ENCODE measurements at places on chromosomes 6 and 20. TPM values are rescaled to one million over a fixed set of nuclear protein-coding genes. Genes with fewer than 3 reads are reported as not detected.

DNA sequence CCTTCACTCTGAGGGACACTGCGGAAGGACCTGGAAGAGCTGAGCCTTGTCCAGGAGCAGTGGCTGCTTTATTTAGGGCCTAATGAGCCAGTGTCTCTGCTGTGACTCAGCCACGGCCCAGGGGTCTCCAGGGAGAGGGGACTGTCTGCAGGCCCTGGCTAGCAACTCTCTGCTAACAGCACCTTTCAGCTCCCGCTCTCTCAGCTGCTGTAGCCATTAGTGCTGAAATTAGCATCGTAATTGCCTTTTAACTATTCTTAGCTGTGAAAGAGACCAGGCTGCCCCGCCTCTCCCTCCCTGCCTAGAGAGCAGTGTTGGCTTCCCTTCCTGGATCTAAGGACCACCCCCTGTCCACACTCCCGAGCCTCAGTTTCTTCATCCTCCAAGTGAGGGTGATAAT lies 53.1 kb upstream of the SLC32A1 start:
- DNase-seq = no peak

DNA sequence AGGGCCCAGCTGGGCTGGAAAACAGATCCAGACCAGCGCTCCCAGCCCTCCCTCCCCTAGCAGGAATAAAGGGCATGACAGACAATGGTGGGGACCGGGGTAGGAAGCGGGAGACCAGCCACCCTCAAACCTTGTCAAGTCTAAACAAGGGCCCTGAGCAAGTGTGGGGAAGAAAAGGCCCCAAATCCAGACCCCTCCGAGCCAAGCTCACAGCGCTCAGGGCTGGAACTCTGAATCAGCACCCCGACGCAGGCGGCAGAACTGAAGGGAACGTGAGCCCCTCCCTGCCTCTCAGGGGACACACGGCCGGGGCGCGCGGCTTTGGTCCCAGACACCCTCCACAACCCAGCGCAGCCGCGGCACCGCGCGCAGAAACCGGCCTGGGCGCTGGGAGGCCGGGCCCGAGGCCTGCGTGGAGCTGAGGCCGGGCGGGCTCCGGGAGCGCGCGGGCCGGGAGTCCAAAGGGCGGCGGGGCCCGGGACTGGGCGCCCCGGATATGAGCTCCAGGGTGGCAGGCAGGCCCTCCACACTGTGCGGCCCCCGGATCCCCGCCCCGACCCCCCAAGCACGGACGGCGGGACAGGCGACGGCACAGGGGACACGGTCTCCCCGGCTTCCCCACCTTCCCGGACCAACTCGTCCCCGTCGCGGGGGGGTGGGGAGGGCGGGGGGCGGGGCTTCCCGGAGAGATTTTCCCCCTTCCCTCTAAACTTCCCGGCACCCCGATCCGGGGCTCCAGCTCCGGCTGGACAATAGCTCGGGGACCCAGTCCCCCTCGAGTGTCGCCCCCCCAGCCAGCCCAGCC lies 641 bp downstream of the TEAD3 start:
- DNase-seq = no peak

- DNase-seq = no peak
These were observed 107.3 kb upstream of the SNX9 start for GRCh38 chr6:157715728-157716164.

DNA sequence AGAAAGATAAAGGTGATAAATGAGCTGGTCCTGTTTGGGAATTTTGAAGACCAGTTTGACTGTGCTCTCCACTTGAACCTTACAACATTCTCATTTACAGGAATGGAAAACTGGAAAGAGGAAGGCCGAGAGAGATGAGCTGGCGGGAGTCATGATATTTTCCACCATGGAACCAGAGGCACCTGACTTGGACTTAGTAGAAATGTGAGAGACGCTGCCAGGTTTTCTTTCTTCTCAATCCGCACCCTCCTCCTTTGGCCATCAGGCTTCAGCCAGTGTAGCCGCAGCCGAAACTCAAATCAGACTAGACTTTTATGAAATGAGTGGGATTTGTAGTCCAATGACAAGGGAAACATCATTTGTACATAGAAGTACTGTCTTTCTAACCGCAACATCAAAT lies 54.7 kb upstream of the SYNJ2 start:
- no peak for DNase-seq

The CDYL gene
- total RNA-seq = 38.8 TPM

GRCh38 chr6:32627831-32628230 lies 9.4 kb upstream of the HLA-DQA1 start:
- DNase-seq = no peak

DNA sequence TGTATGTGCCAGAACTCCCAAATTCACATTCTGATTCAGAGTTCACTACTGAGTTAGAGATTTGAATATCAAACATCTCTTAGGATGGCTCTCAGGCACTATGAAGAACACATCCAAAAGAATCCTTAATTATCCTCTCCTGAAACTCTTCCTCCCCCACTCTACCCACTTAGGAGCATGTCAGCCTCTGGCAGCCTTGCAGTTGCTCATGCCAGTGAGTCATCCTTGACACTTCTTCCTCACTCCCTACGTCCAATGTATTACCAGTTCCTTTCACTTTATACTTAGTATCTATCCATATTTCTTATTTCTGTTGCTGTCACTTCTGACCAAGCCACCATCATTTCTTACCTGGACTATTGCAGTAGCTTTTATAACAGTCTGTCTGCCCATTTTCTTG lies 192.0 kb upstream of the IMPG1 start:
- DNase-seq = no peak

DNA sequence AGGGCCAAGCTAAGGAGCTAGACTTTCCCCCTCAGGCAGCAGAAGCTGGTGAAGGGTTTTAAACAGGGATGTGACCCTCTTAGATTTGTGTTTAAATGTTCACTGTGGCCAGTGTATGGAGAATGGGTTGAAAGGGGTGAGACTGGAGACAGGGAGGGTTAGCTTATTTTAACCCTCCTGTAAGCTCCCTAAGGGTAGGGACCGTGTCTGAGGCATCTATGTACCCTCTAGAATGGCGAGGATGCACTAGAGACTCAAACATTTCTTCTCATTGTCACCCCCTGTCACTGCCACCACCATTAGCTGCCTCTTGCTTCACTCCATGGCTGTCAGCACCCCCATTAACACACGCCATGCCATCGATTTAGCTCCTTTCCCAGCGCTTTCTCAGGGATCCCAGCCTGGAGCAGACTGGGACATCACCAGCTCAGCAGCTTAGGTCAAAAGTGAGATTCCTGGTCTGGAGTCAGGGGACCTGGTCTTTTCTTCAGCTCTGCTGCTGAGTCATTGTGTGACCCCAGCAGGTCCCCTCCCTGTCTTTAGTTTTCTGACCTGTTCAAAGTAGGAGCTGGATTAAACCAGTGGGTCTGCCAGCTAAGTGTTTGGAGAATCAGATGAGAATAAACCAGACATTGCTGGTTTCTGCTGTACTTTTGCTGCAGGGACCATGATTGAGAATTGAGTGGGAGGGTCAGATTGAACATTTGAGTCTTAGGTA lies 1.1 kb upstream of the SLC22A7 start:
- DNase-seq = no peak

The SPEF1 gene
- 0.23 TPM for total RNA-seq

GRCh38 chr6:62367601-62368000 lies 81.6 kb upstream of the KHDRBS2 start:
- no peak for DNase-seq

GRCh38 chr6:79307321-79308036 lies 73.0 kb upstream of the HMGN3 start:
- no peak for DNase-seq

DNA sequence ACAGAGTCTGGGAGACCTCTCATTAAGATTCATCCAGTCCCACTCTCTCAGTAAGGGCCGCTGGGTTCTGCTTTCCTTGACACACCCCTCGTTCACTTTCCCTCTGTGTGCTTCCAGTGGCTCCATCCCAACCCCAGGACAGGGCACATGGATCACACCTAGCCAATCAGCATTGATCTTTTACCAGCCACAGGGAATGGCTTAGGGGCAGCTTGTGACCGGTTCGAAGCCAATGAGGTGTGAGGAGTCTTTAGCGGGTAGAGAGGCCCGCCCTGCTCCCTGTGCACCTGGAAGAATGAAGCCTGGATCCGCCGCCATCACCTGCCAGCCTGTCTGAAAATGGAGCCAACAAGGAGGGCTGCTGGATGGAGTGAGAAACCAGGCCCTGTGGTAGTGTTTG lies 35.2 kb upstream of the OVOL2 start:
- no peak for DNase-seq

DNA sequence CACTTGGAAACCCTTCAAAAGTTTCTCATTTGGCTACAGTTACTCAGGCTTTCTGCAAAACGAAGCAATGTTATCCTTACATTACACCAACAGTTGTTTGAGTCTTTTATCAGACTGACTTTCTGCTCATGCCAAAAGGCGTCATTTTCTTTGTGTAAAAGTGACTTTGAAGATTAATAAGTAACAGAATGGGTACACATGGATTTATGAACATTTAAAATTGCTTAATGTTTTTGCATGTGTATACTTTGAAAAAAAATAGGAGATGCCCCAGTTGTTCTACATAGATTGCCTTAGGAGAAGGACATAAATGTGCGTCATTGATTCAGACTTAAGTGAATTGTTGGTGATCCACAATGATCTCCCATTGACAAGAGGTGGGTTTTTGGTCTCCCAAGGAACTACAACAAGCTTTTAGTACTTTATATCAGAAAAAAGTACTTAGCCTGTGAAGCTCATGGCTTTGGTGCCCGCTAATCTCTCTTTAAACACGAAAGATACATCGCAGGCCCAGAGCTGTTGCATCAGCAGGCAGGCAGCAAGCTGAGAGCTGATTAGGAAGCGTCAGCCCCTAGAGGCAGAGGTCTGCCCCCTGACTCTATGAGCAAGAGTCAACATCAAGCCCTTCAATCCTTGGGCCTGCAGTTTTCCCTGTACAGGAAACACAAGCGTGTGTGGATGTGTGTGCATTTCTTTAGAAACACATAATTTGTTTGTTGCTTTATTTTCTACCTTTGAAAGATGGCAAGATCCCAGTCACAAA lies 45.9 kb downstream of the SLC22A3 start:
- DNase-seq = no peak

DNA sequence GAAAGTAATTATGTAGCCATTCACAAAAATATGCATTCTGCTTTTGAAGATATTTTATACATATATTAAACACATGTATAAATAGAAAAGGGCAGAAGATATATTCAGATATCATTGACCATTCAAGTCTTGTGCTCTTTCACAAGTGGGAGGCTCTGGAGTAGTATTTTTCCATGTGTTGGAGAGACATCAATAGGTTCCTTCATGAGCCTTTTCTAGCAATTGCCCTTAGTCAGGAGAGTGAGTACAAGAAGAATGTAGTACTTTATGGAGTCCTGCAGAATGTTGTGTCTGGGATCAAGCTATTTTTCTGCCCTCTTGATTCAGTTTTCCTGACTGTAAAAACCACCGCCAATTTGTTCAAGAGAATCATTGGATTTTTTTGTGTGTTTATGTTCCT lies 117.9 kb downstream of the LRRC1 start:
- no peak for DNase-seq

The C20orf96 gene
- 7.8 TPM for total RNA-seq

DNA sequence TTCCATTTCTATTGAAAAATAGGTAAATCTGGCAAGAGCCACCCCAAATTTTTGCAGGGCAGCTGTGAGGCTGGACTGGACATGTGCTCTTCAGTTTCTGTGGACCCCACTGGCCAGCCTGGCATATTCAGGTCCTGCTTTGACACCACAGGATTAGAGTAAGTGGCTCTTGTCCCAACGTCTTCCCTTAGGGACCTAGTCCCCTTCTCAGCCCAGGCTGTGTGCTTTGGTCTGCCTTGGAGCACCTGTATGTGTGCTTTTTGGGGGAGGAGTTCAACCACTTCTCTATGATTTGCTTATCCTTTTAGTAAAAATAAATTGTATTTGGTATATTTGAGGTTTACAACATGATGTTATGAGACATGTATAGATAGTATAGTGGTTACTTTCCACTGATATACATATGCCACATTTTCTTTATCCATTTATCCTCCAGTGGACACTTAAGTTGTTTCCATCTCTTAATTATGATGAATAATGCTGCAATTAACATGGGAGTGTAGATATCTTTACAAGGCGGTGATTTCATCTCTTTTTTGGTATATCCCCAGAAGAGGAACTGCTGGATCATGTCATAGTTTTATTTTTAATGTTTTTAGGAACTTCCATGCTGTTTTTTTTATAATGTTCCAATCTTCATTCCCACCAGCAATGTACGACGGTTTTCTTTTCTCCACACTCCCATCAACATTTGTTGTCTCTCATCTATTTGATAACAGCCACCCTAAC lies 167.8 kb upstream of the UST start:
- no peak for DNase-seq

DNA sequence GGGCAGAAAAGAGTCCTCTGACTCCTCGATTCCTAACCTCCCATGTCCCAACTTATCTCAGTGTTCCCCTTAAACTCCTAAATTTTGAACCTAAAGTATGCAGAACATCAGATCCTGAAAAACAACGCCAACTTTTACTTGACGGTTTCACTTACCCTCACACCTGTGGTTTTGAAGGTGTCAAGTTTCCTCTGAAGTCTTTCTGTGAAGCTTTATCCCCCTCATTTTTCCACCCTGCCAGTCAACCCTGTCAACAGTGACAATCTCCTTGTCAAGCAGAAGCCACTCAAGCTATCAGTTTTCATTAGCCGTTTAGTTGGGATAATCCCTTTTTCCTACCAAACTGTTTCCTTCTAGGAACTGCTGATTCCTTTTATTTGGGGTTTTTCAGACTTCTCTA lies 245.4 kb upstream of the PREP start:
- peak; percentile 20 for DNase-seq

DNA sequence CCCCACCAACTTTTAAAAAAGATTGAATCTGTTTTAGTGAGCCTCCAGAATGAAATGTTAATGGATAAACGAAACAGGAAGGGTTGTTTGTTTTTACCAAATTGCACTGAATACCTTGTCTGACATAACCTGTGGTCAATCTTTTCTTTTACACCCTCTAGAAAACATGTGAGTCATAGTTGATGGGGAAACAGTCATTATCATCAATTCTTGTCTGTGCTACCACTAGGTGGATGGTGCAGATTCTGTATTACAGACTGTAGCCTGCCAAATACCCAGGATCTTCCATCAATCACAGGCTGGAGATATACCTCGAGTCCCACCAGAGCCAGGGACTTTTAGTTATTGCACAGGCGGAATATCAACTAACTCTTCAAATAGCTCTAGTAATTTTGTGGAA lies 29.5 kb upstream of the PKIB start:
- DNase-seq = no peak

GRCh38 chr20:51554538-51555165 lies 12.1 kb upstream of the NFATC2 start:
- no peak for DNase-seq

DNA sequence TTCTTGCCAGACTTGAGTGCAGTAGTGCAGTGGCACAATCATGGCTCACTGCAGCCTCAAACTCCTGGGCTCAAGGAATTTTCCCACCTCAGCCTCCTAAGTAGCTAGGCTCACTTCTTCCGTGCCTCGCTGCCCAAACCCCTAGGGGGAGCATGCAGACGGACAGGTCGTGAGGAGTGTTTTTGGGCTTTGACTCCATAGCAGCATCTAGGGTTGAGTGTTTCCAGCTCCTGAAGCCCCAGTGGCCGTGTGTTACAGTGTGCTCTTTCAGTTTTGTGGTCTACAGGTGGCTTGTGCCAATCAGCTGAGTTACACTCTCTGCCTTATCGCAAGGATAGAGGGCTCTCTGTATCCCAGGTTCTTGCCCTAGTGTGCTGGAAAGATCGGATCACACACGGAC lies 33.4 kb downstream of the NCOA3 start:
- DNase-seq = no peak

Measured in activated naive CD8-positive, alpha-beta T cell treated with anti-CD3 and anti-CD28 coated beads for 36 hours (primary cell).